Germinal center (tissue), 1 donor: ENCODE measurements at places on chromosomes 3 and 15.

GRCh38 chr15:60328852-60329443 lies 68.8 kb downstream of the ANXA2 start:
- peak; percentile 18 for DNase-seq

GRCh38 chr3:197062446-197062845 lies 32.8 kb upstream of the MELTF start:
- DNase-seq, result no peak

DNA sequence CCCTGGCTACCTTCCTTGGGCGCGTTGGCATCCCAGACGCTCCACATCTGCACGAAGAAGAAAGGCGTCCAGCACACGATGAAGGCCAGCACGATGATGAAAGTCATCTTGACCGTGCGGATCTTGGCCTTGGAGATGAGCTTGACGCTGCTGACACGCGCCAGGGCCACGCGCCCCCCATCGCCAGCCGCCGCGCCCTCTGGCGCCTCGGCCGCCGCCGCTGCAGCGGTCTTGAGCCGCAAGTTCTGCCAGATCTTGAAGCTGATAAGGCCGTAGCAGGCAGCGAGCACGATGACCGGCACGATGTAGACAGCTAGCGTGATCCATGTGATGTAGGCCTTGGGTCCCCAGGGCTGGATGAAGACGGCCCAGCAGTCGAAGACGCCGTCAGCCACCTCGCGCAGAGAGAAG lies 2.2 kb downstream of the OXTR start:
- no peak for DNase-seq

DNA sequence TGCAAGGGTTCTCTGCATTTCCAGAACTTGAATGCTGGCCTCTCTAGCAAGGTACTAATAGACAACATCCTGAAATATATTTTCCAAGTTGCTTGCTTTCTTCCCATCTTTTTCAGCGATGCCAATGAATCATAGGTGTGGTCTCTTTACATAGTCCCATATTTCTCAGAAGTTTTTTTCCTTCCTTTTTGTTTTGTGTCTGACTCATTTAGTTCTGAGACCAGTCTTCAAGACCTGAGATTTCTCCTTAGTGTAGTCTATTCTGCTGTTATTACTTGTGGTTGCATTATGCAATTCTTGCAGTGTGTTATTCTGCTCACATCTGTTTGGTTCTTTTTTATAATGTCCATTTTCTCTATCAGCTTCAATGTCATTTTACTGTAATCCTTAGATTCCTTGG lies 1265.0 kb upstream of the ALCAM start:
- no peak for DNase-seq

DNA sequence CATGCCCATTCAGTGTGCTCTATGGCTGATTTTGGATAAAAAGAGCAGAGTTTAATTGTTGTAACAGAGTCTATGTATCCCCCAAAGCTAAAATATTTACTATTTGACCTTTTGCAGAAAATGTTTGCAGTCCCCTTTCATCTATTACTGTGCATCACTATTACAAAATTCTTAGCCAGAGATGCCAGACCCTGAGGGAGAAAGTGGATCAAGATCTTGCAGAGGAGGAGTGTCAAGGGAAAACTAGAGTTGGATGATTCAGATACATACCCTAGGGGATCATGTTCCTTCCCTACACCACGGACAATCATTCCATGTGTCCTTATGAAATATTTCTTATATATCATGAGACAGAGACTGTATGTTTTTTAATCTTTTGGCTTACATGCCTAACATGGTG lies 68.6 kb upstream of the TPRG1 start:
- DNase-seq, result no peak

GRCh38 chr3:4588466-4588865 lies 95.3 kb downstream of the ITPR1 start:
- DNase-seq, result no peak

DNA sequence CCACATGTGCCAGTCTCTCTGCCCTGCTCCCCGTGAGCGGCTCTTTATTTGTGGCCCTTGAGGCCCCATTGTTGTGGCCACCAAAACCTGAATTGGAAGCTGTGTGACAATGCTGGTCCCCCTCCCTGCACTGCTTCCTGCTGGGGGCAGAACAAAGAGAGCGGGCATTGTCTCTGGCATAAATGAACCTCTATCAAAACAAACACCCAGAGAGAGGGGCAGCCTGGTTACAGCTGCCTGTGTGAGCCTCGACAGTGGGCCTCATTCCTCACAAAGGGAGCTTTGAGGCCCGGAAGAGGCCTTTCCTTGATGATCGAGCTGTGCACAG lies 152.9 kb downstream of the IGF1R start:
- no peak for DNase-seq

- DNase-seq, result no peak
Measured at GRCh38 chr3:155629056-155629455, 115.8 kb downstream of the PLCH1 start.

- DNase-seq, result peak; percentile 51
Measured at GRCh38 chr3:49841126-49841696, 15.2 kb downstream of the TRAIP start.

DNA sequence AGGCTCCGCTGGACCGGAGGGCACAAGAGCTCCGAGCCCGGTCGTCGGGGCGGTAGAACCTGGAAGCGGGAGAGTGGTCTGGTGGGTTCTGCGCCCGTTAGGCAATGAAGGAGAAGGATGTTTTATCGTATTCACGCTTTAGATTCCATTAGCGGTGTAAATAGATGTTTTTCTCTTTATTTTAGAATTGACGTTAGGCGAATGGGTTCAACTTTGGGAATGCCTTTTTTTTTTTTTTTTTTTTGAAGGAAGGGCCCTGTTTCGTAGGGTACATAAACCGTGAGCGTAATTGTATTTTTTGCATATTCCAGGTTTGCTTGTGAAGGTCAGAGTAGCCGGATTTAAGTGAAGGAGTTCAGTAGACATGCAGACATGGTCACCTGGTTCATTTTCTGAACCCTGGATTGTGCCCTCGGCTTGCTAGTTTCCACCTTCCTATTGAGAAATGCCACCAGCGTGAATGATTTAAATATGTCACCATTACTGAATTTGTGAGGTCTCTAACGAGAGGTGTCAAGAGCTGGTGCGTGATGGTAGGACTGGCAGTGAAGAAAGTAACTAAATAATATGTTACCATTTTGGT lies 808 bp downstream of the RBM6 start:
- DNase-seq, result no peak

DNA sequence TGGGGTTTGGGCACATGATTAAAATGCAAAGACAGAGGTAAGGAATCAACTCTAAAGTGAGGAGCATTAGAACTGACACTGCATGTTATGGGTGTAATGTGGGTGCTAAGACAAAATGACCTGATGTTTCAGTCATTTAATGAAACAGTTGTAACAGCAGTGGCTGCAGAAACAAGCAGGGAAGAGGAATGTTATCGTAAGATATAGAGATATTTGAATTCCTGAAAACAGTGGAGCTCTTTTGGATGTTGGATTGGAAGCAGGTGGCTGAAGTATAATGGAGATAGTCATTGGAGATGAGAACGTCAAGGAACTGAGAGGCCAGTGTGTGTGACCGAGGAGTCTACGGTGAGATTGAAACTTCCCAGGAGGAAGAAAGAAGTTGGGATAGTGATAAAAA lies 1065.2 kb downstream of the ZPLD1 start:
- DNase-seq, result no peak

DNA sequence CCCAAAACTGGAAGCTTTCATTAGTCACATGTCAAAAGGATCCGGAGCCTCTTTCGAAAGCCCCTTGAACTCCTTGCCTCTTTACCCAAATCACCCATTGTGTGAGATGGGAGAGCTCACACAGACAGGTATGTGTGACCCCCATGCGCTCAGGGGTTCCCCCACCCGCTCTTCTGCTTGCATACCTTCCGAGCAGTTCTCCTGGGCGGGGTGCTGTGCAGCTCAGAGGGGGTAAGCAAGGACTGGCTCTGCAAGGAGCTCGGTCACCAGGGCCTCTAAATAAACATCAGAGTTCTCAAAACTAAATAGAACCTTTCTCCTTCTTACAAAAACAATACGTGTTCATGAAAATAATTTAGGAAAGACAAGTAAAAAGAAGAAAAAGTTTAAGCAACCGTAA lies 55.7 kb downstream of the PXYLP1 start:
- DNase-seq, result no peak

- no peak for DNase-seq
Measured at GRCh38 chr3:23106666-23107065, 96.5 kb upstream of the UBE2E2 start.

DNA sequence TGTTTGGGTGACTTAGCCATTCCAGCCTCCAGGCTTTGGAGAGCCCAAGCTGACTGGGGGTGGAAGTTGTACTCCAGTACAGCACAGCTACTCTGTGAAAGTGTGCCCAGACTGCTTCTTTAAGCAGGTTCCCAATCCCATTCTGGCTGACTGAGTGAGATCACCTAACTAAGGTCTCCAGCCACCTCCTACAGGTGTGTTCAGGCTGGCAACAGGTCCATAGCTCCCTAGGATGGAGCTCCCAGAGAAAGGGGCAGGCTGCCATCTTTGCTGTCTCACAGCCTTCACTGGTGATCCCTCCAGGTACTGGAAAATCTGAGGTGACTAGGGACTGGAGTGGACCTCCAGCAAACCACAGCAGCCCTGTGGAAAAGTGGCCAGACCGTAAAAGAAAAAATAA lies 445.3 kb upstream of the KCNMB2 start:
- DNase-seq, result no peak

GRCh38 chr15:25830844-25831451 lies 32.2 kb downstream of the ATP10A start:
- no peak for DNase-seq

DNA sequence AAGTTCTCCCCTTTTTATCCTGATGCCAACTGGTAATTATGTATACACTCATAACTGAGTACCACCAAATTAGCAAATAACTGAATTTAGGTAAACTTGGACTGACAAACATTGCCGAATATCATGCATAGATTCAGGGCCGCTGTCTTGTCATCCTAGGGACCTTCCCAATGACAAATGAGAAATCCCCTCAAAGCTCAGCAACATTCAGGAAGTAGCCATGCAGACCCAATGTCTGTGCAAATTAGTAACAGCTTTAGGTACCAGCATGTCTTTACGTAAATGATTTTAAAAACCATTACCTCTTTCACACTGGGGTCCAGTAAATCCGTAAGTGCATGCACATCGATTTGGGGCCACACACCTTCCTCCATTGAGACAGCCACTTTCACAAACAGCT lies 49.5 kb downstream of the FBN1 start:
- DNase-seq, result no peak

GRCh38 chr3:128188326-128188725 lies 35.0 kb downstream of the EEFSEC start:
- DNase-seq, result no peak

DNA sequence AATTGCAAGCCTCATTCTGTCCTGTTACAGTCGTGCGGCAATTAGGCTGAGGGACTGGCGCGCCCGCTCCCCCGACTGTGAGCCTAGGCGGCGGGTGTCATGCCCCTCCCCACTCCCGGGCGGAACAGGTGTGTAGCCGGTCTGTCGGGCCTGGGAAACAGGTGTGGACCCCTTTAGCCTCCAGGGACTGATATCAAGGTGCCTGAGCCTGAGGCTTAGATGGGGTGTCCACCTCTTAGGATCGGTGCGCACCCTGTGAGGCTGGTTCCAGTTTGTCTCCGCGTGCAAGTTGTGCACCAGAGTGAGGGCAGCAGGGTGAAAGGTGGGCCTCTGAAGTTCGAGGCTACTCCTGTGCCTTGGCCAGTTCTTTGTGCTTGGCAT lies 686 bp downstream of the VPS8 start:
- DNase-seq, result peak; percentile 39

DNA sequence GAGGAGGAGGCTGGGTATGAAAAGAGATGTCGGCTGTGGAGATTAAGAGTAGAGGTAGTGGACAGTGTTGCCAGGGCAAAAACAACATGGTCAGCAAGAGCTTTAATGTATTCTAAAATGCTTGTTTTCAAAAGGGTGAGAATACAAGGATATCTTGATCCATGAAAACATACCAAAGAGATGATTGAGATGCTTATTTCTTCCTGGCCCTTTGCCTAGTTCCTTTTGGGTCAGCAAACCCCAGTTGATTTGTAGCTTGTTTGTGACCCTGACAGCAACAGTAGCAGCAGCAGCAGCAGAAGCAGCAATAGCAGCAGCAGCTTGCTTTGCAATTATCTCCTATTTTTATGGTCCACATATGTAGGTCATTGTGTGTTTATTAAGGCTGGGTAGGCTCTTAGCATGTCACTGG lies 337.3 kb downstream of the LPP start:
- DNase-seq, result no peak

DNA sequence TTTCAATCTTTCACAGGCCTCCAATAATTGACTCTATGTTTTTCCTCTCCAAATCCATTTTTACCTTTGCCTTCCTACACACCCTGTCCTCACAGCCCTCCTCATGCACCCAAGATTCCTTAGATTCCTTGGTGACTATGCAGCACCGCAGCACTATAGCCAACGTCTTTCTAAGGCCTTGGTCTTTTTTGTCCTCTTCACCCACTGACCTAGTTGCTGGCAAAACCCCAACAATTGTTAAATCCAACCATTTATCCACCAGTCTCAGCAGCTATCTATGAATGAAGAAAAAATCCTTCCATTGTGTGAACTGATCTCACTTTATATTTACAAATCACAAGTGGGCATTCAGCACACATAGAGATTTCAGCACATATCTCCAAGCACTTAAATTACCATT lies 203.9 kb downstream of the VGLL3 start:
- no peak for DNase-seq

DNA sequence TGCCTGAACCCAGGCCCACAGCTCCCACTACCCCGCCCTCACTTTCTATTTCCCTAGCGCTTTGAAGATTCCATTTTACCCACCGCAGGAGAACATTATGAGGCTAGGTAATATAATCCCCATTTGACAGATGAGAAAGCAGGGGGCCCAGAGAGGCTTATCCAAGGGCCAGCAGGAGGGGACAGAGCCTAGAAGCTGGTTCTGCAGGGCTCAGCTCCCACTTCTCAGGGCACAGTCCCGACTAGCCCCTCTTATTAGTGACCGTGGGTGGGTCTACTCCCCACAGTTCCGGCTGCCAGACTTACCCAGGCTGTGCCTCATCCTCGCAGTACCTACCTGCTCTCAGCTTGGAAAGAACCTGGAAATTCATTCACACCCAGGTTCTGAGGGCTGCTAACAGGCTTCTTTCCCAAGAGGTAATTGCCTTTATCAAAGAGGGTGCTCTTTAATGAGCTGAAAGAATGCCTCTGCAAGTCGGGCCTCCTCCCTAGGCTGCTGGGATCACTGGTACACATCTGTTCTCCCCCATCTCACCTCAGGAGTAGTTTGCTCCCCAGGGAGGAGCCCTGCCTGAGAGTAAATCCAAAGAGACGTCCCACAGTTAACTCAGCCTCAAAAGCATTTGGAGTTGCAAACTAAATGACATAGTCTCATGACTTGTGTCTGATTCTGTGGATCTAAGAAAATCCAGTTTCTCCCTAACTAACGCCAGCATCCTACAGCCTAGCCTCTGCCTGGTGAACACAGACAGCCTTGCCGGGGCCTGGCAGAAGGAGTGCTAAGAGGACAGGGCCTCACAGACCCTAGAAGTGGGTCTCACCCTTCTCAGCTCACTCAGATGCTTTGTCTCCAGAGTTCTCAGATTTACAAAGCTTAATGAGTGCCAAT lies 125.0 kb downstream of the CHSY1 start:
- no peak for DNase-seq

- DNase-seq, result no peak
Measured at GRCh38 chr3:178446059-178446458, 90.2 kb upstream of the KCNMB2 start.

GRCh38 chr15:76057332-76058000 lies 2.3 kb upstream of the TMEM266 start:
- peak; percentile 49 for DNase-seq
